Tongue (tissue), 3 donors: ENCODE measurements at places on chromosomes 3 and 15.

DNA sequence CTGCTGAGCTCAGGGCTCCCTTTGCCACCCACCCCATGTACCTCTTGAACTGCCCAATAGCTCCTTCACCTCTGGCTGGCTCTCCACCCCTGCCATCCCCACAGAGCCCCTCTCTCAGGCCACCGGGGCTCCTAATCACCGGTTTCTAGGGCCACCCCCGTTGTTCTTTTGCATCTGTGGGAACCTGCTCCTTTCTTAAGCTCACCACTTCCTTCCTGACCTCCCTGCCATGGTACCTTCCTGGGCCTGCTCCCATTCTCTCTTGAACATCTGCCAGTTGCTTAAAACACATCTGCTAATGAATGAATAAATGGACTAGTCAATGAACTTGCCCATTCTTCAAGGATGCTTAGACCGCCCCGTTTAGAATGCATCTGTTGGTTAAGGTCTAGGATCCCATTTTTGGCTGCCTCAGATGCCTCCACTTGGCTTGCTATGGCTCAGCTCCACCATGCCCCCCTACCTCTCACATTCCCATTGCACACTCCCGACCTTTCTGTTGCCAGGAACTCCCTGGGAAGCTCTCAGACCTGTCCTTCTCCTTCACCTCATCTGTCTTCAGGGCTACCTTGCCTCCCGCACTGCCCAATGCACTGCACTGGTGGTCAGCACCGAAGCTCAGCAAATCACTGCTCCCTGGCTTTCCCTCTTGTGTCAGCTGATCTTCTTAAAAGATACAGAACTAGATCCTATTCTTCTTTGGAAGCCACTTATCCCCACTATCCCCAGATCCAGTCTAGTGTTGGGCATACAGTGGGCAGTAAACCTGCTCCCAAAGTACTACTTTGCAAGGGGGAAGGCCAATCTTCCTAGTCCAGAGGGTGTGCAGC, 9.1 kb downstream of the AMOTL2 start:
- DNase-seq = no peak

- DNase-seq = no peak
Observed at GRCh38 chr15:63668601-63669000, 71.4 kb downstream of the FBXL22 start.

- DNase-seq = peak; percentile 45
Observed at GRCh38 chr3:58556761-58557221, 19.8 kb upstream of the ACOX2 start.

GRCh38 chr3:111278959-111279358, 207.3 kb downstream of the NECTIN3 start:
- no peak for DNase-seq

- DNase-seq = peak; percentile 81
Observed at GRCh38 chr3:161104561-161105551, at the start of gene B3GALNT1. Gene B3GALNT1 (minus strand): TSS chr3:161105349. CDS start chr3:161086754, 18,595 bp downstream.

DNA sequence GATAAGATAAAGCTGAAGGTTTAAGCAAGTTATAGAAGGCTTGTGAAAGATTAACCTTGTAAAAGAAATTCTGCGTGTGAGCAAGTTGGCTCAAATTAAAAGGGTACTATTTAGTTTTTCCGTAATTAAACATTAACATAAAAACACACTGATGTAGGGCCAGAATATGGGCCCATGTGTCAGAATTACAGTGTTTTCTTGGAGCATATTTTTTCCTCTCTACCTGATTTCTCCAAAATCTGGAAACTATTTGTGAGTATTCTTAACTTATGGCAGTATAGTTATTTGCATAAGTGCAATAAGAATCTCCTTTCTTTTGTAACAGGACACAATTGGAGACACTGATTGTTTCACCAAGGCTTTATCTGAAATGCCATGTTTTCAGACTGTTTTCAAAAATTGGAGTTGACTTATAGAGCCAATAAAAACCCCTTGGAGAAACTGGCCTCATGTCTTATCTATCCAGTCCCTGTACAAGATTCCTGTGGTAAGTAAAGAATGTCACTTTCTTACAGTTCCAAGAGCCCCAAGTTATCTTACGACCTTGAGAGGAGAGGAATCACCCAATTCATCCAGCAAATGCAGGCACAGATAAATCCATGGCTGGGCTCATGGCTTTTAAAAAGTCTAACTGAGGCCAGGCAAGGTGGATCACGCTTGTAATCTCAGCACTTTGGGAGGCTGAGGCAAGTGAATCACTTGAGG, 47.8 kb upstream of the P2RY1 start:
- no peak for DNase-seq

GRCh38 chr3:65020281-65021160, 332.7 kb upstream of the ADAMTS9 start:
- peak; percentile 62 for DNase-seq

DNA sequence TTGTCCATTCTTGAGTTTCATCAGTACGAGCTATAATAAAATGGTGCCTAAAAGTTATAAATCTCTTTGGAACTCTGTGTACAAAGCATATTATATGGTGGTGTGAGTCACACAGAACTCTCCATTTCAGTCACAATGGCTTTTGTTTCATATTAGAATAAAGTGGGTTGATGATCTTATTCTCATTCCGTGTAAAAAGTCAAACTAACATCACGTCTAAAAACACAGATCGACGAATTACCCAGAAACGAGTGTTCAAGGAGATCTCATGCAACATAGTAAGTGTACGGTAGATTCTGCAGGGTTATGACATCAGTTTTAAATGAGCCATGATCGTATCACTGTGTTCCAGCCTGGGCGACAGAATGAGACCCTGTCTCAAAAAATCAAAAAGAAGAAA, 122.4 kb downstream of the FOXP1 start:
- DNase-seq = no peak

DNA sequence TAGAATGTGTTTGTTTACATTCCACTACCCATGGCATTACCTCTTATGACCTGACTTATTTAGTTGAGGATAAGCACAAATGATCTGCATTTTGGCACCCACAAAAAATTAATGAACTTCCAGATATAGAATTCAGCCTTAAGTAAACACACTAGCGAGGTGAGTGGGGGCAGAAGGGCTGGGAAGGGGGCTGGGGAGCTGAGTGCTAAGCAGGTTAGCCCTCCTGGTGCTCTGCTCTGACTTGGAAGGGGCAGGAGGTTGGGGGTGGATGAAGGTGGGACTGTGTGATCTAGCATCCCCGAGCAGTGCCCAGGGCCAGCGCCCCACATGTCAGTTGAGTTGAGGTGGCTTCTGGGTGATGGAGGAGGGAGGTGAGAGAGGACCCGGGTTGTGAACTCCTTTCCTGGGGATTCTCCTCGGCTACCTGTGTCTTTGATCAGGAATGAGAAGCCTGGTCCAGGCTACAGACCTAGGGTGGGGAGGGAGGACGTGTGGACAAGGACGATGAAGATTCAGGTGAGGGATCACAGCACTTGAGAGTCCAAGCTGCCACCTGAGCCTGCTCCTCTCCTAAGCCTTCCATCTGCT, 178.6 kb upstream of the SMAD3 start:
- DNase-seq = no peak

GRCh38 chr15:80559761-80560160, 135.3 kb upstream of the ABHD17C start:
- DNase-seq = no peak

DNA sequence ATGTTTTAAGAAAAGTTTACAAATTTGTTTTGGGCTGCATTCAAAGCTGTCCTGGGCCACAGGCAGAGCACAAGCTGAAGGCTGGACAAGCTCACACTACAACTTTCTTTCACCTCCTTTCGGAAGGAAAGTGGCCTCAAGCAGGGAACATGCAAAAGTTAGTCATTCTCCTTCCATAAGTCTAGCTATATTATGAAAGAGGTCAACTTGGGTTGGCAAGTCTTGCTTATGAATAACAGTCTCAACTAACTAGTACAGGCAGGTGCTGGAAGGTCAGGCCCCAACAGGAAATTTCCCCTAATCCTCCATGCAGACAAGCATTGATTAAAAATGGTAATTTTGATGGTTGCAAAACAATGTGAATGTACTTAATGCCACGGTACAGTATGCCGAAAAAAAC, 69.4 kb downstream of the OSBPL10 start:
- DNase-seq = no peak

DNA sequence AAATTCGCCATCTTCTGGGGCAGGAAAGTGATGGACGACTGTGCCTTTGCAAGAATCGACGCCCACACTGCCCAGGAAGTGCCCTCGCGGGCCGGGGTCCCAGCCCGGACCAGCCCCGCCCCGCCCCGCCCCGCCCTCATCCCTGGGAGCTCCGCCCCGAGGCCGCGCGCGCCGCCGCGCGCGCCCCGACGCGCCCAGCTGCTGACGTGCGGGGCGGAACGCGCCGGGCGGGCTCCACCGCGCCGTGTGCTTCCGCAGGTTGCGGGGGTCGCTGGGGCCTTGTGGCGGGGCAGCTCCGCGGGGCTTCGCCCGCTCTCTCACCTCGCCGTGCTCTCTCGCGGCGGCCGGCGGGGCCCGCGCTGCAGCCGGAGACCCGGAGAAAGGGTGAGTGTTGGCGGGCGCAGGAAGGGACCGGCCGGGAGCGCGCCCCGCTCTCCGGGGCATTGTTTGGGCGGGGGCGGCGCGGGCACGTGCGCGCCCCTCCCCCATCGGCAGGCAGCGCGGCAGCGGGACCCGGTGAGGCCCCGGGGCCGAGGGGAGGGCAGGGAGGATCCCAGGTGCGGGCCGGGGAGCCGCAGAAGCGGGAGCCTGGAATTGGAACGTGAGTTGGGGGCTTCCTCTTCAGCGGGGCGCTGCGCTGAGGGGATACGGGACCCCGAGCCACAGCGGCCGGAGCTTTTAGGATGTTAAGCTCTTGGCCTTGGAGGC, at the start of gene YEATS2:
YEATS2 (plus strand) TSS at position 188 of the 708 bp plus-strand sequence. CDS start 17,366 bp downstream, outside the sequence.
- peak; percentile 84 for DNase-seq

GRCh38 chr3:43015991-43016865, 37.1 kb downstream of the GASK1A start:
- DNase-seq = no peak
